Right ventricle myocardium inferior (tissue), 1 donor: ENCODE measurements at places on chromosomes 7 and 10. TPM values are rescaled to one million over a fixed set of nuclear protein-coding genes. Genes with fewer than 3 reads are reported as not detected.

The ASAH2 gene
- 2.0 TPM for total RNA-seq

GRCh38 chr7:142864980-142865747 is 10.3 kb downstream of the EPHB6 start:
- no peak for DNase-seq

The GPER1 gene
- 3.6 TPM for total RNA-seq

DNA sequence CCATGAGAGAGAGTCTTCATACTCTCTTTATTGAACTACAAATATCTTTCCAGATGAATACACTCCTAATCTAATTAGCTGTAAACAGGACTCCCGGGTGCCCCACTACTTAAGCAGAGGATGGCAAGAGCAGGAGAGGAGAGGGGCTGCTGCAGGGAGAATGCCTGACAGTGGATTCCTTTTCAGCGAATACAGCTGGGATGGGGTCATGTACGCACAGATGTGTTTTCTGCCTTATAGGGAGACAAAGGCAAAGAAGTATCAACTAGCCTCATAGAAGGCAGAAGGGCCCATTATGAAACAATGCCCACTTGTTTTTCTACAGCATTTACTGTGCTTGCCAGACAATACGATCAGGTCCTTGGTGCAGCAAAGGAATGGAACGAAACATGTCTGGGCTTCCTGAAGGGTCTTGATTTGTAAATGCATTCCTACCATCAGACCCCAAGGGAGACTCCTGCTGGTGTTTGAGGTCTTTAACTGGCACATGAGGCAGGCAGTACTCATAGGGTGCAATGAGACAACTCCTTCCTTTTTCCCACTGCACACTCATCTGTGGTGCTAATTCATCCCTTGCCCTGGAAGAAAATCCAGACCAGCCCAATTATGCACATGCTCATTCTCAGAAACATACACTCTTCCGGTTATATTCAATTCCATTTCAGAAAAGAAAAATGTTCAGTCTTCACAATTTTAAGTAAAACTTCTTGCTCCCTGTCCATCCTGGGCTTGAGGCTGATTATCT is 117.1 kb downstream of the AOAH start:
- no peak for DNase-seq

The ZPBP gene
- total RNA-seq, result not detected

DNA sequence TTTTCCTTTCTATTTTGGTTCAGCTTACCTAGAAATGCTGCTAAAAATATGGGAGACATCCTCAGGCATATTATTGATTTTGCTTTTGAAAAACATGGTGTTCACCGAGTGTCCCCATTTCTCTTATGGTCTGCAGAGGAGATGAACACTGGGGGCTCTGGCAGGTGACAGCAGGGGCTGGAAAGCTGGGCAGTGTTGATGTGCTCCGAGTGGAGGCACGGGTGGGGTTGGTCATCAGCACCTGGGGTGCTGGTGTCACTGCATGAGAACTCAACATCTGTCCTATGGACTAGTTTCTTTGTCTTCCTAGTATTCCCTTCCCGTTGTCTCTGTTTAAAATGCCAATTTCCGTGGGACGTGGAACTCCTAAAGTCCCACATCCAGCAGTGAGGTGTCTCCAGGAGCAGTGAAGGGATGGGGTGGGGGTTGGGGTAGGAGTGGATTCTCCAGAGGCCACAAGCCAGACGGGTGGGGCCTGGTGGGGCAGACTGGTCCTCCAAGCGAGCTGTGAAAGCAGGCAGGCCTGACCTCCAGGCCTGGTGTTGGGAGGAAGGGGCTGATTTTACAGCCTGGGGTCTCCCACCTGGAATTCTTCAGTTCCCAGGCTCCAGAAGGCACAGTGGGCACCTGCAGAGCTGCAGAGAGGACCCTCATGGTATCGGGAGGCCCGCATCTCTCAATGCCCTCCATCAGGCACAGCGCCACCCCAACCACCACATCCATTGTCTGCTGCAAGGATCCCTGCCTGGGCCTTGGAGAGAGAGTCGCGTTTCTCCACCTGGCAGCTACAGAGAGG is 24.4 kb downstream of the ZNF775 start:
- peak; percentile 65 for DNase-seq

The ANKRD61 gene
- total RNA-seq, result not detected

- DNase-seq, result no peak
These were observed 128.7 kb downstream of the KBTBD2 start for GRCh38 chr7:32762925-32763293.

DNA sequence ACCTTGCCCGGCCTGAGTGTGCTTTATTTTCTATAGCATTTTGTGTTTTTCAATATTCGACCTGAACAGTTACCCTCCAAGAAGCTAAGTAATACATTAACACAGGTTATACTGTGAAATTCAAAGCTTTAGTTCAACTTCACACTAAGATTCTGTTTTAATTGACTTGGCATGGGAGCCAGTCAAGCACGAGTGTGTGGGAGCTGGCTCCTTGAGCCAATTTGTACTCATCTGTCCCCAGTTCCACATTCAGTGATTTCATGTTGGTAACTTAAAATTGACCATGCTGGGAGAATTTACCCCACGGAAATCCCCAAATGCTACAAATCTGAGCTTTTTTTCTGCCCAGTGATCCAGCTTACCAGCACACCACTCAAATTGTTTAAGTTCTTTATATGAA is 20.3 kb downstream of the TSPAN12 start:
- DNase-seq, result no peak
